ENCODE measurements at places on chromosomes 16 and 17. TPM values are rescaled to one million over a fixed set of nuclear protein-coding genes. Genes with fewer than 3 reads are reported as not detected.

DNA sequence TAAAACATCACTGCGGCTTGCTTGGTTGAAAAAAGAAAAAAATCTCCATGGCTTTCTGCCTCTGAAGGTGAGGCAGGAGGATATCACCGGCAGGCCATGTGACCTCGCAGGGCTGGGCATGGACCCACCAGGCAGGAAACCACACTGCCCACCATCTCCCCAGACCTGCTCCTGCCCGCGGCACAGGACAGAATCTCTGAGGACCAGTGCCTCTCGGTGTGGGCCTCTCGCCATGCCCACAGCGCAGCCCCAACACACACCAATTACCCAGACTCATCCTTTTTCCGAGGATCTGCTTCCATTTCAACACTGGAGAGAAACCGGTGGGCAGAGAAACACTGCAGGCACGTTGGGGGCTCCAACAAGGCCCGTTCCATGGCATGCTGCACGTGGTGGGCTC, 16.2 kb downstream of the DNASE1 start:
- no peak overlapping the region for H3K27ac ChIP-seq
- peaks cover 41% of the 10 kb centered on the region for H3K36me3 ChIP-seq
- DNase-seq = no peak

DNA sequence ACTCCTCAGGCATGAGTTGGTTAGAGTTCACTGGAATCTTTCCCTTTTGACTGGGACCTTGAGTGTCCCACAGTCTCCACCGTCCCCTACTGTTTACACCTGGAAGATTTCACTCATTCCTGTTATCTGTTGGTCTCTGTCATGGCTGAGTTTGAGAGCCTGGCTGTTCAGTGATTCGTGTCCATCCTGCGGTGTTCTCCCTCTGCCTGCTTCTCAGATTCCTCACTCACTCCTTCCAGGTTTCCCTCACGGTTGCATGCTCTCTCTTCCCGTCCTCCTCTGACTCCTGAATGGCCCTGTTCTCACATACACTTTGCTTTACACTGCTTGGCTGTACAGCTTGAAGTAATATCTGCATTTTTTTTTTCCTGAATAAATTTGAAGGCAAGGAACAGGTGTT, 24.5 kb downstream of the OR1D5 start:
- DNase-seq = no peak
- H3K27me3 ChIP-seq = peaks cover 6% of the 10 kb centered on the region
- H3K36me3 ChIP-seq = peaks cover 11% of the 10 kb centered on the region

DNA sequence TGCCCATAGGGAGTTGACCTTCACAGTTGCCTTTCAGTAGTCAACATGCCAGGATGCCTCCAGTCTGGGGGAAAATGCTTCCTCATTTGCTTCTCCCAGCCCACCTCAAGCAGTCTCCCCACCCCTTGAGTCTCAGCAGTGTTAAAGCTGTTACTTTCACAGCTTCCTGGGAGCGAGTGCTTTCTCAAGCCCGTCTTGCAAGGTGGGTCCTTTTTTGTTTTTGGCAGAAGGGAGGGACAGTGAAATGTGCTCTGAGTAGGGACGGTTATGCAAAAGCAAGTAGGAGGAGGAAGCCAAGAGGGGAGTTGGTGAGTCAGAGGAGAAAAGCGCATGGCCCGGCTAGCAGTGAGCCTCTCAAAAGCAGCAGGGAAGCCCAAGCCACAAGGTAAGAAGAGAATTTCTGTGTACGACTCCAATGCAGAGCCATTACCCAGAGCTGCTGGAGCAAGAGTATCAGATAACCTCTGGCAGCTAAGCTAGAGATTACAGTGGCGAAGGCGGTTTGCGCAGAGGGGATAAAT, at the start of gene CHST4:
Gene CHST4 (plus strand): TSS at position 316 of the 521 bp plus-strand sequence. CDS start 10,252 bp downstream, outside the sequence.
- peak; percentile 38 for DNase-seq
- no peaks in the 10 kb centered on the region for H3K36me3 ChIP-seq
- H3K4me3 ChIP-seq = peak within 1 kb of the TSS; percentile 59
- H3K4me1 ChIP-seq = peaks cover 20% of the 10 kb centered on the region
- H3K27ac ChIP-seq = no peak within 1 kb of the TSS

GRCh38 chr16:69093974-69094373, 11.5 kb upstream of the HAS3 start:
- peaks cover 6% of the 10 kb centered on the region for H3K4me1 ChIP-seq
- H3K4me3 ChIP-seq = no peak overlapping the region
- no peak overlapping the region for H3K27ac ChIP-seq
- H3K27me3 ChIP-seq = peaks cover 3% of the 10 kb centered on the region
- H3K36me3 ChIP-seq = no peaks in the 10 kb centered on the region

GRCh38 chr17:13544765-13545164, 57.0 kb downstream of the HS3ST3A1 start:
- peak overlapping the region; percentile 82 for H3K4me3 ChIP-seq
- peaks cover 95% of the 10 kb centered on the region for H3K4me1 ChIP-seq
- peaks cover 2% of the 10 kb centered on the region for H3K27me3 ChIP-seq
- peak overlapping the region; percentile 92 for H3K27ac ChIP-seq
- peaks cover 67% of the 10 kb centered on the region for H3K36me3 ChIP-seq
- peak; percentile 49 for DNase-seq

GRCh38 chr16:78761427-78761826, 662.0 kb downstream of the WWOX start:
- H3K36me3 ChIP-seq = peaks cover 8% of the 10 kb centered on the region
- H3K27ac ChIP-seq = no peak overlapping the region

GRCh38 chr16:75361936-75362335, 71.4 kb downstream of the CFDP1 start:
- H3K27me3 ChIP-seq = no peaks in the 10 kb centered on the region
- no peaks in the 10 kb centered on the region for H3K4me1 ChIP-seq
- H3K4me3 ChIP-seq = no peak overlapping the region
- no peak for DNase-seq
- peaks cover 19% of the 10 kb centered on the region for H3K36me3 ChIP-seq

DNA sequence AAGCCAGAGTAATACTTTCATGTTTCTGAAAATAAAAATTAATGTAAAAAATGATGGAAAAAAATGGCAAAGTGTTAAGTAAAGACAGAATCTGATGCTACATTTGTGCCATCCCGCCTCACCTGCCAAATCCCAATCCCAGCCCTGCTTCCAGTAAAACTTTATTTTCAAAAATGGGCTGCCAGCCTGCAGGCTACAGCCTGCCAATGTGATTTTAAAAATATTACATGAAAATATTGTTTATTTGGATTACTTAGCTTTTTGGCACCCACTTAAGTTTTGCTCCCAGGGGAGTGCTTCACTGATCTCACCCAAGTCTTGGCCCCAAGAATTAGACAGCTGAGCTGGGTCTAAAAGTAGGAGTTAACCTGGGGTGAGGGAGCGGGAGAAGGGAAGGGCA, 112.8 kb downstream of the C16orf78 start:
- no peak for DNase-seq
- H3K36me3 ChIP-seq = no peaks in the 10 kb centered on the region
- H3K4me3 ChIP-seq = no peak overlapping the region

DNA sequence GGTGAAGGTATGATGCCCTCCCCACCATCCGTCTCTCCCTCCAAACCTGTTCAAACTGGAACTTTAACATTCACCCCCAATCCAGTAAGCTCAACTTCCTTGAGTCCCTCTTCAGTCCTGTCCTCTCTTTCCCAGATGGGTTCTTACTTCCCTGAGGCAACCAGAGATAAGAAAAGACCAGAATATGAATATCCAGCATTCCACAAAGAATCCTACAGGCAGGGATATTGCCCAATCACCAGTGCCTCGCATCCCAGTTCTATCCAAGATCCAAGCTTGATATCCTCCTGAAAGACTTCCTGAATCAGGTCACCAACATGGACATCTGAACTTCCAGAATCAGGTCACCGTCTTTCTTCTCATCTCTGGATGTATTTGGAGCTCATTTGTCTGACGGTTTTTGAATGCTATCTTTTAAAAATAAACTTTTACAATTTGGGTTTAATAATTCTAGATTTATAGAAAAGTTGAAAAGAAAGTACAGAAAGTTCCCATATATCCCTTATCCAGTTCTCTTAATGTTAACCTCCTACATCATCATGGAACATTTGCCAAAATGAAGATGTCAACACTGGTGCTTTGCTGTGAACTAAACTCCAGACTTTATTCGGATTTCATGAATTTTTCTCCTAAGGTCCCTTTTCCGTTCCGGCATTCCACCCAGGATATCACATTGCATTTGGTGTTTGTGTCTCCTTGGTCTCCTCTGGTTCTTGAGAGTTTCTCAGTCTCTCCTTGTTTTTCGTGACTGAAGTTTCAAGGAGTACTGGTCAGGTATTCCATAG, 13.7 kb upstream of the COL1A1 start:
- H3K4me3 ChIP-seq = peak overlapping the region; percentile 21
- DNase-seq = no peak
- peaks cover 99% of the 10 kb centered on the region for H3K4me1 ChIP-seq
- H3K27me3 ChIP-seq = no peaks in the 10 kb centered on the region
- peak overlapping the region; percentile 97 for H3K27ac ChIP-seq

DNA sequence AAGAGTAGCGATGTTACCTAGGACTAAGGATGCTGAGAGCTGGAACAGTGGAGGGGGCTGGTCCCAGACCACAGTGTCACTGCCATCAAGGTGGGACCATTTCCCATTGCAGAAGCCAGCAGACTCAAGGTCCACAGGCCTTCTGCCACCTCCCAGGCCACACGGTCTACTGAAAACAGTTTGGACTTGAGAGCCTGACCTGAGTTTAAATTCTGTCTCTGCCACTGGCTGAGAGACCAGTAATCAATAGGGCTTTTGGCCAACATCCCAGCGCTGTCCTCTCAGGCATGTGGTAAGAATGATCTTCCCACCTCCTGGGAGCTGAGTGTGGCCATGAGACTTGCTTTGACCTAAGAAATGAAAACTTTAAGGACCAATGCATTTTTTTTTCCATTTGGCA, 331.4 kb upstream of the CDH5 start:
- H3K27me3 ChIP-seq = peaks cover 19% of the 10 kb centered on the region
- no peak overlapping the region for H3K27ac ChIP-seq
- DNase-seq = no peak
- H3K36me3 ChIP-seq = no peaks in the 10 kb centered on the region
- no peak overlapping the region for H3K4me3 ChIP-seq

GRCh38 chr16:66131156-66131807, 235.2 kb upstream of the CDH5 start:
- peaks cover 43% of the 10 kb centered on the region for H3K4me1 ChIP-seq
- H3K4me3 ChIP-seq = peak overlapping the region; percentile 44
- peaks cover 7% of the 10 kb centered on the region for H3K27me3 ChIP-seq
- peak; percentile 61 for DNase-seq
- peak overlapping the region; percentile 29 for H3K27ac ChIP-seq
- no peaks in the 10 kb centered on the region for H3K36me3 ChIP-seq

DNA sequence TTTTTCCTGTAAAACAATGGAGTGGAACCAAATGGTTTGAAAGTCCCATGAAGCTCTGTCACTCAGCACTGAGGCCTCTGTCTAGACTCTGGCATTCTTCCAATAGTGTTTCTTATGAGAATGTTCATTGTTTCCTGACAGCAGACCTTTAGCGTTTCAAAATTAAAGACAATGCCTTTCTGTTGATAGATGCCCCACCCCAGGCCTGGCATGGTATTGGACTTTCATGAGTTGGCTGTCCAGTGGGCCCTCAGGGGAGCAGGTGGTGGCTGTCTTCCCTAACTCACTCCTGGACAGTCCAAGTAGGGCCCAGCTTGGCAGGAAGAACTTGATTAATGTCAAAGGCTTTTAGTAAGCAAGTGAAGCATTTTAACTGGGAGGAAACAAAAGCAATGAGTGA, 186.5 kb upstream of the CCL2 start:
- H3K36me3 ChIP-seq = peaks cover 7% of the 10 kb centered on the region
- H3K27ac ChIP-seq = no peak overlapping the region
- no peaks in the 10 kb centered on the region for H3K4me1 ChIP-seq
- H3K4me3 ChIP-seq = no peak overlapping the region
- no peaks in the 10 kb centered on the region for H3K27me3 ChIP-seq
- no peak for DNase-seq

GRCh38 chr17:27921077-27921476, 27.9 kb upstream of the LYRM9 start:
- H3K27me3 ChIP-seq = peaks cover 15% of the 10 kb centered on the region
- H3K4me3 ChIP-seq = no peak overlapping the region
- no peaks in the 10 kb centered on the region for H3K36me3 ChIP-seq
- no peak for DNase-seq

DNA sequence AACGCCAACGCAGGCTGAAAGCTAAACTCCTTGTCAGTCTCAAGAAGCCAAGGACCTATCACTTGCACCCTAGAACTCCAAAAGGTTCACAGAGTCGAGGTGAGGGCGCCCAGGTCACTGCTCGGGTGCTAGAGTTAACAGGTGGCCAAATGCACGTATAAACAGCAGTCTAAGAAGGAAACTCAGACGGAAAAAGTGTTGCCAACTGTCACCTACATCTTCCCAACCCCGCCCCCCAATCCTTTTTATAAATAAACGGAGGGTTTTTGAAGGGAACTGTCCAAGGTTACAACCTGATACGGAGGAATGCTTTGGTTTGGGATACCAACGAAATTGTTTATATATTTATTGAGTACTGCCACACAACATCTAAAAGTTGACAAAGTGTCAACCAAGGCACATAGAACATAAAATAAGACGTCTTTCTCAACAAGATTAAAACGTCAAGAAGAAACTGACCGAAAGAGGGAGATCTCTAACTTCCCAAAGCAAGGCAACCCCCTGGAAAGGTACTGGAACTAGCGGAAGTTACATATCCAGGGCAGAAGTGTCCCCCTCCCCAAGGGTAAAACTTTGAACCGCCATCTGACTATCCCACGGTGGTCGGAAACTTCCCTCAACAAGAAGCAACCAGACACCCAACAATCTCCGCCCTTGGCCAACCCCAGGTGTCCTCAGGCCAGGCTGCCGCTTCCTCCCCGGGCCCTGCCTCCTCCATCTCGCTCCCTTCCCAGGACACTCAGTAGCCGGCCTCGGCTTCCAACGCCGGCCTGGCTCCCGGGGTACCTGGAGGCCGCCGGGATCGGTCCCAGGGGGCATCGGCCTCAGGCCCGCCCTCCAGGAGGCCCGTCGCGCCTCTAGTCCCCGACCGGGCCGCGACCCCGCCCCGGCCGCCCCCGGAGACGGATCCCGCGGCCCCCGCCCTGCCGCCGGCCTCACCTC, 982 bp downstream of the SPAG9 start:
- H3K27ac ChIP-seq = peak overlapping the region; percentile 96
- H3K27me3 ChIP-seq = peaks cover 5% of the 10 kb centered on the region
- peak overlapping the region; percentile 98 for H3K4me3 ChIP-seq
- H3K4me1 ChIP-seq = peaks cover 47% of the 10 kb centered on the region
- peak; percentile 10 for DNase-seq

DNA sequence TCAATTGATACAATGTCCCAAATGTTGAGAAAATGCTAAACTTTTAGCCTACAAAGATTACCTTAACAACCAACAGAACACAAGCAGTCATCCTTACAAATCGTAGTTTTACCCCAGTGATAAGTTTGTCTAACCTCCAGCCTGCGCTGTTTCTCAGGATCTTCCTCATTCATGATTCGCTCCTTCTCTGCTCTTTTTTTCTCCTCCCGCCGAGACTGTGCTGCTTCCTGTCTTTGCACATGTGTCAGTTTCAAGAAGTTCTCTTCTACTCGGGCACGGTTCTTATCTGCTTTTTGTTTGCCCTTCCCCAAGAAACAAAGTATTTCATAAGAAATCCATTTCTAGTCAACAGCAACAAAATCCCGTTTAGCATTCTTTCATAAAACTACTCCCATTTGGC, 10.2 kb upstream of the STRADA start:
- H3K4me3 ChIP-seq = no peak overlapping the region
- H3K4me1 ChIP-seq = no peaks in the 10 kb centered on the region
- no peaks in the 10 kb centered on the region for H3K27me3 ChIP-seq
- H3K36me3 ChIP-seq = peaks cover 27% of the 10 kb centered on the region

SCARF1 gene
- 0.15 TPM for total RNA-seq

KRT10 gene
- 61.7 TPM for total RNA-seq

LAT gene
- 2.1 TPM for total RNA-seq

VMO1 gene
- not detected for total RNA-seq

GPR142 gene
- not detected for total RNA-seq

SEPTIN12 gene
- total RNA-seq = not detected

RHBDL1 gene
- 1.8 TPM for total RNA-seq

HSD17B1 gene
- 0.81 TPM for total RNA-seq

RAB26 gene
- total RNA-seq = 0.75 TPM

Measured in HFFc6 (cell line).